ENCODE measurements at places on chromosomes 12 and 14.

DNA sequence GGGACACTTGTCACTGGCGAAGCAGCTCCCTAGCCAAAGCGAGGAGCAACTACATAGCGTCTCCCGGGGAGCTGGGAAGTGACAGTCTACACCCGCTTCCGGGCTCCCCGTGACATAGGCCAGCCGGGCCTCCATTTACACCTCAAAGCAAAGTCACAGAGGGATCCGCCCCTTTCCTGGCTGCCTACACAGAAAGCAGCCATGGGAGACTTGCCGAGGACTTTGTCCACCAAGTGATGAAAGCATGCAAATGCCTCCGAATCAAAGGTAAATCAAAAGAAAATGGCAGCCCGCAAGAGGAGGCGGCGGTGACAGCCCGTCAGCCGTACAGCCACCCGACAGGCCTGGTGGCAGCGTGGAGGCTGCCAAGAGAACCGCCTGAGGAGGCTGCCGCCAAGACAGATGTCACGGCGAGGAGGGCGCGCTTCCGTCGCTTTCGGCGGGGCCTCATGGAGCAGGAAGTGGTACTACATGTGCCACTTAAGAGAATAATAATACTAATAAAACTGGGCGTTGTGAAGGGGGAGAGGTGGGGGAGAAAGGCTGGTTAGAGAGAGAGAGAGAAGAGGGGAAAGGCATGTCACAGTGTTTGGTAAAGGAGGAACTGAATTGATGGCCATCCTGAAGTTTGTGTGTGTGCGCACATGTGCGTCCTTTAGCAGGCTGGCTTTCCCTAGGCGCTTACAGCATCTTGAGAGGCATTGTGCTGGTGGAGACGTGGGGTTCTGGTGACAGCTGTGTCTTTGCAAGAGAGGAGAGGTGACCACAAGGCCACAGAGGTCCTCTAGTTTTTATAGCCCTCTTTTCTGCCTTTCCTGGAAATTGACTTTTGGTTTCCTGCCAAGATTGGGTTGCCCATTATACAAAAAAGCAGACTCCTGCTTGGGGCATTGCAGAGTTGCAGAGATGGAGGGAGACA is 661.7 kb downstream of the VRK1 start:
- no peak for DNase-seq

DNA sequence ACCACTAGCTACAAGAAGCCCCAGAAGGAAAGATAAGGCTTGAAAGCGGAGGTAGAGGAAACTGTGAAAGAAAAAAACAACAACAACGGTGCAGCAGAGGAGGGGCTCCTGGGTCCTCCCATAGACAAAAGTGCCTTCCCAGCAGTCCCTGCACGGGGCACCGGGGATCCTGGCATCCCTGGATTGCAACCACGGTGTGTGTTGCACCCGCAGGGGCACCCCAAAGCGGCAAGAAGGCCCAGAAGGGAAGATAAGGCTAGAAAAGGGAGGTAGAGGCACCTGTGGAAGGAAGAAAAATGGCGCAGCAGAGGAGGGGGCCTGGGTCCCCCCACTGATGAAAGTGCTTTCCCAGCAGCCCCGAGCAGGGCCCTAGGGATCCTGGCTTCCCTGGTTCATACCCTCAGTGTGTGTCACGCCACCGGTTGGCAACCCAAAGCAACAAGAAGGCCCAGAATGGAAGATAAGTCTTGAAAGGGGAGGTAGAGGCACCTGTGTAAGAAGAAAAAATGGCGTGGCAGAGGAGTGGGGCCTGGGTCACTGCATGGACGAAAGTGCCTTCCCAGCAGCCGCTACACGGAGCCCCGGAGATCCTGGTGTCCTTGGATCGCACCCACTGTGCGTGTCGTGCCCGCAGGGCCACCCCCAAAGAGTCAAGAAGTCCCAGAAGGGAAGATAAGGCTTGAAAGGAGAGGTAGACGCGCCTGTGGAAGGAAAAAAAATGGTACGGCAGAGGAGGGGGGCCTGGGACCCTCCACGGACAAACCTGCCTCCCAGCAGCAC is 281.0 kb downstream of the ALG10 start:
- no peak for DNase-seq

- no peak for DNase-seq
Measured at GRCh38 chr14:77549451-77549850, 50.8 kb upstream of the ISM2 start.

DNA sequence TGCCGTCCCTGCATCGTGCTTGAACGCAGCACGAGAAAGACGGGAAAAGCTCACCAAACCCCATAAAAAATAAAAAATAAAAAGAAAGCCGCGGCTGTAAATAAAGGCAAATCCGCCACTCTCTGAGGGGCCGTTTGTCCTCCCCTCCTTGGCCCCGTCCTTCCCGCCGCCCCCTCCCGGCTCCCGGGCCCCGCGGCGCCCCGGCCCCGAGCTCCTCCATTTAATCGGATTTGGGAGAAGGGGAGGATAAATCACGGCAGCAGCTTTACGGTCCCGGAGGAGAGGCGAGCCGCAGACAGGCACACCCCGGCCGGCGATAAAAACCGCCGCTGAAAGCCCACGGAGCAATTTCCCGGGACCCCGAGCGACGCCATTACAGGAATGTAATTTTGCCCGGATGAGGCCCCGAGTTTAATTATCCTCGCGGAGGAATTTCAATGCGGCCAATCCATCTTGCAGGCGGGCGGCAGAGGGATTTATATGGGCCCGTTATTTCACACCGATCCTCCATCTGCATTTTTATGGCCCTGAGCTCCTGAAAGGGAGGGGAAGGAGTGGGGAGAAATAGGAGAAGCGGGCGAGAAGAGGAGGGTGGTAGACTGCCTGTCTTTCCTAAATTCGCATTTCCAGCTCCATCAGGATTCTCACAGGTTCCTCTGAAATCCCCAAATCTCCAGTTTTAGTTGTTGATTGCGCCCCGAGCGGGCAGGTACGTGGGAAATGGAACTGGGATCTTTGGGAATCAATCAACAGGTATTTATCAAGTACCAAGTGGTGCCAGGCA is 1.3 kb upstream of the ATP5MC2 start:
- no peak for DNase-seq

GRCh38 chr14:77590845-77591485 is 25.5 kb downstream of the SPTLC2 start:
- no peak for DNase-seq

DNA sequence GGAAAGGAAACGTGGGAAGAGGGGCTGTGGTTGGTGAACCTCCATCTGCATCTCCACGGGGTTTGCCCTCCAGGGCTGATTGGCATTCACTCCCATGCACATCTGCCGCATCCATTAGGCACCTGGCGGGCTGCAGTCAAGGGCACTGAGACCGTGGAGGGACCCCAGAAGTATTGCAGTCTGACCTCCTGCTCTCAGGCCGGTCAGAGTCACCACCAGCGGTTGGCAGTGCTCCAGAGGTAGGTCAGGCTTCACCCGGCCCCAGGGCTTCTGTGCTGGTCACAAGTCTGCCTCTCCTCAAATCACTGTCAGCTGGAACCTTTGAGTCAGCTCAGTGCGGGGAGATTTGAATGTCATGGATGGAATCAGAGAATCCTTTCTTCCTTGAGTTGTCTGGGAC is 132.3 kb downstream of the PAPOLA start:
- DNase-seq: no peak

DNA sequence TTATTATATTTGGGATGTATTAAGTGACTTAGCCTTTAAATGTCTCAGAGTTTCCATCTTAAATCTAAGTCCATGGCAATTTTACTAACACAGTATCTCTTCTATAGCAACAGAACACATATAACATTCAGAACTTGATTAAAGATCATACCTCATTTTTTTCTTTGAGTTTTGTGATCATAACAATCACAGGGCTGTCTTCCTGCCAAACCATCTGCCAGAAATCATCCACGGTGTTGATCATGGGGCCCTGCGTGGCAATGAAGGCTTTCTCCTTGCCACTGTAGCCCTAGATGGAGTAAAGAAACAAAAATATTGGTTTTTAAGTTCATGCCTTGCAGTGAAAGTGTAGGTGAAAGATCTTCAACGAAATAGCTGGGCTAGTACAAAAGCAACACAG is 46.7 kb upstream of the PTPRB start:
- DNase-seq: no peak

GRCh38 chr14:99540196-99541032 is 59.2 kb downstream of the CCNK start:
- no peak for DNase-seq

GRCh38 chr14:41986083-41986645 is 379.5 kb downstream of the LRFN5 start:
- DNase-seq: no peak

- DNase-seq: no peak
Measured at GRCh38 chr12:52949413-52950331, 754 bp downstream of the KRT18 start.

DNA sequence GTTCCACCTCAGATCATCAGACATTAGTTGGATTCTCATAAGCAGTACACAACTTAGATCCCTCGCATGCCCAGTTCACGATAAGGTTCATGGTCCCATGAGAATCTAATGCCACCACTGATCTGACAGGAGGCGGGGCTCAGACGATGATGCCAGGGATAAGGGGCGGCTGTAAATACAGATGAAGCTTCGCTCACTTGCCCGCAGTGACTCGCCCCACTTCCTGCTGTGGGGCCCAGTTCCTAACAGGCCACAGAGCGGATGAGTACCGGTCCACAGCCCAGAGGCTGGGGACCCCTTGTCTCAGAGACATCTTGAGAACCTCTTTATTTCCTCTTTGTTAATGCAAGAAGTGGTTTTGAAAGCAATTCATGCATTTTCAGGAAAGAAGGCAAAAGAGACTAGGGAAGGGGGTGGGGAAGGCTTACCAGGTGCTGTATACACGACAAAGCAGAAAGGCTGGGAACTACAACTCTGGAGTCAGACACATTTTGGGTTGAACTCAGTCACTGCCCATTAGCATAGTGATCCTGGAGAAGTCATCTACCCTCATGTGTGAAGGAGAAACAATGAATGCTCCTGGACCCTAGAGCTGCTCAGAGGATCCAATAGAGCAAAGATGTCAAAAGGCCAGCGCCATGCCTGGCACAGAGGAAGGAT is 68.7 kb downstream of the EID3 start:
- no peak for DNase-seq

GRCh38 chr12:131055596-131056233 is 102.0 kb downstream of the ADGRD1 start:
- no peak for DNase-seq
